ENCODE measurements at places on chromosomes 2 and 18.

GRCh38 chr2:220053919-220054318 is 426.5 kb downstream of the SLC4A3 start:
- peak; percentile 14 for DNase-seq

DNA sequence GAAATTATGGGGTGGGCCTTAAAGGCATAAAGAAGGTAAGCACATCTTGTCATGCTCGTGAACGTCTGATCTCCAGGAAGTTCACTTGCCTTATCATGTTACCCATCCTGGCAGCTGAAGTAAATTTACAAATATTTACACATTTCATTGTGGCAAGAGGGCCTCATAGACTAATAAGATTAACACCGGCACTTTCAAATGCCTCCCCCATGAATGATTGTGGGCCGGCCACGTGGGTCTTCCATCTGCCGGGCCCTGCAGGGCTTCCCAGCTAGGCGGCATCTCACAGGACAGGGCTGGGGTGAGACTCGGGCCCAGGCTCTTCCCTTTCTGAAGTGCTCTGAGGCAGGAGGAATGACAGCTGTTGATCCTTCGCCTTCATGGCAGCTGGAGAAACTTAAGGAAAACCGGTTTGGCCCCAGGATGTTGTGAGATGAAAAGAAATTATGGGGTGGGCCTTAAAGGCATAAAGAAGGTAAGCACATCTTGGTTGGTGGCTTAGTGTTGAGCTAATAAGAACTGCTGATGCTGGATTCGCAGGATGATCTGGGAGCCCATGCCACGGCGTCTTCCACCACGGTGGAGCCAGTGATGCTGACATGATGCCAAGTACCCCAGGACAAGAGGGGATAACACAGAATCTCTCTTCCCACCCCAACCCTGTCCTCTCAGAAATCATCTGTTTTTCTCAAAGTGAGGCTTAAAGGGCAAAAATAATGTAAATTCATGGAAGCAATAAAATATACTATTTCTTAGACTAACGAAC is 176.3 kb downstream of the SEPTIN10 start:
- DNase-seq, result no peak

DNA sequence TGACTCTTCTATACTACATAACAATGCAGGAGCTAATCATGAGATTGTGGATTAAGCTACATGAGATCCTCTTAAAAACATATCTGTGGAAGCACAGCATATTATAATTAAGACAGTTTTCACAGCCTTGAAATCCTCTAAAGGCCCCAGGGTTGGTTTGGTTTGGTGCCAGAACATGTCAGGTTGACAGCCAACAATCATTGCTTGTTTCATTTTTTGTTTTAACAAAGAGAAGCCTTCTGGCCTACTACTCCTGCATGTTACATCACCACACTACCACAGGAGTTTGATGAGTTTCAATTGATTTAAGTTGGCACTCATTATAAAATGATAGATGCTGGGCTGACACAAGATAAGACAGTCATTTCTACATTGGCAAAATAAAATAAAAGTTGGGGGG is 255.9 kb upstream of the ERBB4 start:
- no peak for DNase-seq

- no peak for DNase-seq
Measured at GRCh38 chr2:22800412-22800811, 584.6 kb upstream of the KLHL29 start.

DNA sequence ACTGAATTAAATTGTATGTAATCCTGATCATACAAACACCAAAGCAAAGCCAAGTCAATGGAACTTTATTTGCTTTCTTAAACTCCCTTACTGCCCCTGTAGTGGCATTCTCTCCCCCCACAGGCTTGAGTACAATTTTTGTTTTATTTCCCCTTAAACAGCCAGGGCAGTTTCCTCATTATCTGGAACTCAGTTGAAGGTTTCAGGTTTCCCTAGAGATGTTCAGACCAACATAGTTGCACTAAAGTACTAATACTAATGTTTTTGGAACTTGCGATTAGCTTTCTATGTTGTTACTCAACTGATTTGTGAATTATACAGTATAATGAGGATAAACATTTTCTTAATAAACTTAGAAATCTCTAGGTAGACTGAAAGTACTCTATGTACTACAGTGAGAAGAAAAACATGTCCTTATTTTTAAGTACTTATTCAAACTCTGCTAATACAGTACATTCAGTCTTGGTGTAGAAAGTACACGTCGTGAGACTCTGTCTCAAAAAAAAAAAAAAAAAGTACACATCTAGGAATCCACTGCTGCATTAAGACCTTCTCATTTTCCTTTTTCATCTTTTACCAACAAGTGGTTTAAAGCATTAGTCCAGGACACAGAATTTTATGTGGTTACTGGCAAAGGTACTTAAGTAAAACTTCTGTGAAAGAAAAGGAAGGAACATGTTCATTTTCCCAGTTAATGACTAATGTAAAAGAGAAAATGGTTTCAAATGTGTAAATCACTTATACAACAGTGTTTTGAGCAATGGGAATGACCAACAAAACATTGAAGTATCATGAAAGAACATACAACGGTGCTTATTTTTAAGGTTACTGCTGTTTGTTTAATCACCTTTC is 209.5 kb upstream of the SMAD7 start:
- DNase-seq, result no peak

- DNase-seq, result no peak
Measured at GRCh38 chr18:35890323-35890722, 82.2 kb upstream of the RMP24 start.

DNA sequence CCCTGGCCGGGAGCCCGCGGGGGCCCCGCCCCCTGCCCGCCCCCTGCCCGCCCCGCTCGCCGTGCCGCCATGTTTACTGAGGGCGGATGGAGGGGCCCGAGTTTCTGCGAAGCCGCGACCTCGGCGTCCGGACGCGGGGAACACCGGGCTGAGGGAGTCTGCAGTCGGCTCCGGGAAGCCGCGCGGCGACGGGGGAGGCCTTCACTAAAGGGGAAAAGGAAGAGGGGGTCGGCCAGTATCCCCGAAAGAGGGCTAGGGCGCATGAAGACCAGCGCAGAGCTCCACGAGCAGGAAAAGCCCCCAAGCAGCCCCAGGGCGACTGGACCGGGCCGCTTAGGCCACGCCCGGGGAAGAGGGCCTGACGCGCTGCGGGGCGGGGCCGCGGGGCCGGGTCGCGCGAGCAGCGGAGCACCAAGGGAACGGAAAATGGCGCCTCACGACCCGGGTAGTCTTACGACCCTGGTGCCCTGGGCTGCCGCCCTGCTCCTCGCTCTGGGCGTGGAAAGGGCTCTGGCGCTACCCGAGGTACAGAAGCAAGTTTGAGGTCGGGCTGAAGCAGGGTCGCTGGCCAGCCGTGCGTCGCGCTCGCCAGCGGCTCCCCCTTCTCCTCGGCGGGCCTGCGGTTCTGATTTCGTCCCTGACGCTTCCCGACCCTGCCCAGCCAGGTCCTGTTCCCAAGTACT is at the start of the genes ATRAID and SLC5A6:
ATRAID (plus strand) TSS at position 99 of the 683 bp plus-strand sequence; CDS start at position 427, 328 bp downstream.
SLC5A6 (minus strand) TSS at position 326 of the 683 bp plus-strand sequence. CDS start 4,618 bp downstream, outside the sequence.
- DNase-seq, result peak; percentile 89

GRCh38 chr2:37793004-37793403 is 121.6 kb upstream of the CDC42EP3 start:
- DNase-seq, result no peak

DNA sequence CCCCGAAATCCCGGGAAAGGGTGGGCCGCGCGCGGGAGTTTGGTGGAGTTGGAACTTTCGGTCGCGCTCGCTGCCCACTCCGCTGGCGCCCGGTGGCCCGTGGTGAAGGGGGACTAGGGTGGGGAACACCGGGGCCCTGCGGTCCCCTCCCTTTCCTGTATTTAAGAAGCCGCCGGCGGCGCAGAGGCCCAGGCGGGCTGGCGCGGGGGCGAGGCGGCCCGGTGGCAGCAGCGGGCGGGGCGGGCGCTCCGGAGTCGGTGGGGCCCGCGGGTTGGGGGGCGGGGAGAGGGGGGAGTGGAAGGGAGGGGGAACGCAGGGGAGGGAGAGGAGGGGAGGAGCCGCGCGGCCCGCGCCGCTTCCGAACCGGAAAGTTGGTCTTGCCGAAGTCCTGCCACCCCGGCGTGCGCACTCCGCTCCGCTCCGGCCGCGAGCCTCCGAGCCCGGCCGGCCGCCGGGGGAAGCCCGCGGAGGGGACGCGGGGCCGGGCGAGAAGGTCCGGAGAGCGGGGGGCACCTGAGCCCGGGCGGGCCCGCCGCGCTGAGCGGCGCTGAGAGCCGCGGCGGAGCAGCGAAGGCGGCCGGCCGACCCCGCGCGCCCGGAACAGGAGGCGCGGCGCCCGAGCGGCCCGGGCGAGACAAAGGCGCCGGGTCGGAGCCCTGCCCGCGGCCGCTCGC is 425 bp upstream of the SALL3 start:
- no peak for DNase-seq

GRCh38 chr2:105129722-105130232 is 91.9 kb downstream of the MRPS9 start:
- peak; percentile 56 for DNase-seq

GRCh38 chr2:46643951-46644350 is 164.6 kb downstream of the TMEM247 start:
- no peak for DNase-seq

- no peak for DNase-seq
Measured at GRCh38 chr18:38077229-38077628, 511.6 kb upstream of the CELF4 start.

DNA sequence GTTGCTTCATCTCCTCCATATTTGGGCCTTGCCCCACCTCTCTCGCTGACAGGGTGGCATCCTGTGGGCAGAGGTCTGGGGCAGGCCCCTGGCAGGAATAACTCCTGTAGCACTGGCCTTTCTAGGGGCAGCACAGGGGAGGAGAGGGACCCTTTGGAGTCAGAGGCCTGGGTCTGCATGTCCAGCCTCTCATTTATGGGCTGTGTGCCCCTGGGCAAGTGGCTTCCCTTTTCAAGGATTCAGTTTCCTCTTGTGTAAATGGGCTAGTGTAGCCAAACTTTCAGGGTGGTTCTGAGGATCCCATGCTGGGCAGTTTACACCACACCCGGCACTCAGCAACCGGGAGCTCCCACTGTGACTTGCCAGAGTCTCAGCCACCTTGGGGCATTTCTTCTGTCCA is 23.4 kb downstream of the ADRA2B start:
- DNase-seq, result no peak

GRCh38 chr2:3042601-3043585 is 334.7 kb downstream of the EIPR1 start:
- no peak for DNase-seq

GRCh38 chr18:44897816-44898215 is 217.1 kb downstream of the SETBP1 start:
- no peak for DNase-seq

DNA sequence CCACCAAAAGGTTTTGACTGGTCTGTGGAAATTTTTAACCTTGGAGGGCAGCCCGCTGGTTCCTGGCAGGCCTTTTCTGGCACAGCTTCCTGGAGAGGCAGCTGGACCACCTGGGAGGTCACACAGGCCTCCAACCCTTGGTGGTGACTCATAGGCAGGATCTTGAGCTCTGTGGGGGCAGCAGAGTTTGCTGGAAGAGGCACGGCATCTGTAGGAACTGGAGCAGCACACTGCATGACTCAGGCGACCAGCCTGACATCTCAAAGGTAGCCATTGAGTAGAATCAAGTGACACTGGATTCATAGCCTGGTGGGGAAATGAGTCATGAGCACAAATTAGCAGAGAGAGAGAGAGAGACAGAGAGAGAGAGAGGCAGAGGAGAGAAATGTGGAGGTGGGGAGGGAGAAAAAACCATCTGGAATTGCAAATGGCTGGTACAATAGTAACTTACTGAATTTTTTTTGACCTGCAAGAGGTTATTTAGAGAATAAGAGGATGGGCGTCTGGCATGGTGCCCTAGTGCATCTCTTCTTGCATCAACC is 57.4 kb downstream of the TRPM8 start:
- DNase-seq, result no peak

GRCh38 chr2:234414596-234414995 is 82.3 kb downstream of the ARL4C start:
- DNase-seq, result no peak

GRCh38 chr2:222993920-222994650 is 57.9 kb upstream of the KCNE4 start:
- no peak for DNase-seq

DNA sequence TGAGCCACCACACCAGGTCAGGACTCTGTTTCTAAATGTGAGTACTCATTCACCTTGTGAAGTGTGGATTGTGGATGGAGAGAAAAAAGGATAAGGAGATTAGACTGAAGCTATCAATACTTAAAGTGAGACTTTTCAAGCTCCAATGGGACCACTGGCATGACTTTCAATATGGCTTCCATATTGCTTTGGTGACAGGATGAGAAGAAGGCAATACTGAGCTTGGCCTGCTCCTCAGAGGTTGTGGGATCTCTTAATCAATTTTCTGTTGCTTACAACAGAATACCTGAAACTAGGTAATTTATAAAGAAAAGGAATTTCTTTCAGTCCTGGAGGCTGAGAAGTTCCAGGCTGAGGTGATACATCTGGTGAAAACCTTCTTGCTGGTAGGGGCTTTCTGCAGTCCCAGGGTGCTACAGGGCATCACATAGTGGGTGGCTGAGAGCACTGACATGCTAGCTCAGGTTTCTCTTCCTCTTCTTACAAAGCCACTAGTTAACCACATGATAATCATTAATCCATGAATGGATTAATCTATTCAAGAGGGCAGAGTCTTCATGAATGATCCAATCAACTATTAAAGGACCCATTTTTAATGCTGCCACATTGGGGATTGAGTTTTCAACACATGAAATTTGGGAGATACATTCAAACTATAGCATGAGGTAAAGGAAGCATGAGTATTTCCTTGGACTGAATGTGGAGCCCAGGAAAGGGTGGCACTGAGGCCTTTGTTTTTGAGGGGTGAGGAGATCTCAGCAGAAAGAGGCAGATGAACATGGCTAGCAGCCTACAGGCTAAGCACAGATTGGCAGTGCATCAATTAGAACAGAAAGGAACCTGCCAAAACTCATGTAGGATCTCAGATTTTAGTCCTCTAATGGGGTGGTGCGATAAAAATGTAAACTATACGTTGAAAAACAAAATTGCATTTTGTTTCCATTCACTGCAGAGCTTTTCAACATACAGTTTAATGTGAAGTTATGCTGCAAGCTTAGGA is 274.5 kb downstream of the PIK3C3 start:
- DNase-seq, result no peak

- DNase-seq, result no peak
Measured at GRCh38 chr2:119282996-119283511, 59.4 kb downstream of the STEAP3 start.

DNA sequence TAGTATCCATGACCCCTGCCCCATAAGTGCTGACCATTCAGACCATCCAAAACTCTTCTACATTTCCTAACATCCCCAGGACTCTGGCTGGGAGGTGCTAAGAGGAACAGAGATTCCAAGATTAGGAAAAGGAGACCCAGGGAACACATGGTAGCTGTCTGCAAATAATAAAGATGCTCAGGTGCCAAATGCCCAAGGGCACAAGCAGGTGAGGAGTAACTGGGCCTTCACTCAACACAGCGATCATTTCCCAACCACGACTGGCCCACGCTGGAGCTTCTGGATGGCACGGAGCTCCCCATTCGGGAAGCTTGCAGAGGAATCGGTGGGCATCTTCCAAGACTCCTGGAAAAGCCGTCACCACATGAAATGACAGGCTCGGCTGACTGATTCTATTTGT is 255.9 kb upstream of the SMIM21 start:
- no peak for DNase-seq

DNA sequence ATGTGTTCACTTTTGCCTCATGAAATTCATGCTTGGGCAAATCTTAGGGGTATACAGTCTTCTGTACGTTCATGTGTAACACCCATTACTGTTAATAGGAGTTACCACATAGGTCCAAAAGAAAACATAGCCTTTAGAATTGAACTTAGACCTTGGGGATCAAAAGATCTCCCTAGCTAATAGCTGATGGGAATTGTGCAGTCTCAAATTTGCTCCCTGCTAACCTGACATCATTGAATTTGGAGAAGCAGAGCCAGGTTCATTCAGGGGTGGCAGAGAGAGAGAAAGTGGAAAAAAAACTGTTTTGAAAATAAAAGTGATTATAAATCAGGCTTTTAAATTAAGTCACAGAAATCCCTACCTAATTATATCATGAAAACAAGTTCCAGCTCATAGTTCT is 28.0 kb upstream of the PPP3R1 start:
- DNase-seq, result no peak
